ENCODE measurements at places on chromosomes 6 and 20.

DNA sequence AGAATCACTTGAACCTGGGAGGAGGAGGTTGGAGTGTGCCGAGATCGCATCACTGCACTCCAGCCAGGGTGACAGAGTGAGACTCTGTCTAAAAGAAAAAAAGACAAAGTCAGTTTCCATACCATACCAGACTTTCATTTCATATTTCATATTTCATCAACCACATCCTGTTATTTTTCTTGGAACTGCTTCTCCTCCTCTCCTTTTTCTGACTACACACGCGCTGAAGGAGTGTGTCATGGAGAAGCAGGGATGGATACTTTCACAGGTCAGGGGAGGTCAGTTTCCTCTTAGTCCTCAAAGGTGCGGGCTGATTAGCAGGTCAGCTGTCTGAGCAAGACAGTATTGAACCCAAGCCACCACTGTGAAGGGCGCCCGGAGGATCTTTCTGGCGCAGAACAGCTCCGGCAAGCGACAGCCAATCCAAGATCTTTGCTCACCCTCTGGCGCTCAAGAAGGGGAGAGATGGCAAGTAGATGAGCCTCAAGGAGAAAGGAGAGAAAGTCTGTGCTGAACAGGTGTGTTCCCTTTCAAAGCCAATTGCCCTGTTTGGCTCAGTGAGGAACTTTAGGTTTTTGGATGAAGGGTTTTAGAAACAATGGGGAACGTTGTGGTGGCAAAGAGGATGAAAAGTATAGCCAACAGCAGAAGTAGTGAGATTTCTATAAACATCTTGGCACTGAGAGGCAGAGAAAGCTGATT lies 18.9 kb upstream of the SYNJ2 start:
- DNase-seq, result no peak

GRCh38 chr6:64622944-64623343 lies 987.3 kb downstream of the PHF3 start:
- DNase-seq, result no peak

- no peak for DNase-seq
Observed at GRCh38 chr6:97572943-97573342, 289.9 kb upstream of the MMS22L start.

DNA sequence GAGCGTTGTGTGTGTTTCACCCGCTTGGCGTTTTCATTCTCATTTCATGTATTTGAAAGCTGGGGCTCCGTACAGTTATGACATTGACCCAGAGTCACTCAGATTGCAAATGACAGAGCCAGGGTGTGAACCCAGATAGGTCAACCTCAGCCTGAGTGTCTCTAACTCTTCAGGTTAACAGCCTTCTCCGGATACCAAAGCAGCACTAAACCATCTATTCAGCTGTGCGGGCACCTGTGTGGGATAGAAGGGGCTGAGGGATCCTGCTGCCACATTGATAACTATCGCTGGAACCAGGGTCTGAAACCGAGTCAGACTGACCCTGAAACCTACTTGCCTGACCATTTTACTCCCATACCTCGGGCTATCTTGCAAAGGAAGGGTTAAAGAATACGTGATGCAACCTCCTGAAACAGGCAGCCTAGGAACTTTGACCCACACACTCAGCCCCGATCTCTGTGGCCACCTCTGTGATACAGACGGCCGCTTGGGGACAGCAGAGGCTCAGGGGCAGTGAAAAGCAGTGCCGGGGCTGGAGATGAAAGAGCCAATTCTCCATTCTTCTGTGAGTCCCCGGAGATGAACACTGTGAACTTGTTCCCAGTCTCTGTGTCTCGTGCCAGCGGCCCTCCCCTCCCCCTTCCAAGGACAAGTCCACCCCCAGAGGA lies 233.5 kb upstream of the QKI start:
- no peak for DNase-seq

DNA sequence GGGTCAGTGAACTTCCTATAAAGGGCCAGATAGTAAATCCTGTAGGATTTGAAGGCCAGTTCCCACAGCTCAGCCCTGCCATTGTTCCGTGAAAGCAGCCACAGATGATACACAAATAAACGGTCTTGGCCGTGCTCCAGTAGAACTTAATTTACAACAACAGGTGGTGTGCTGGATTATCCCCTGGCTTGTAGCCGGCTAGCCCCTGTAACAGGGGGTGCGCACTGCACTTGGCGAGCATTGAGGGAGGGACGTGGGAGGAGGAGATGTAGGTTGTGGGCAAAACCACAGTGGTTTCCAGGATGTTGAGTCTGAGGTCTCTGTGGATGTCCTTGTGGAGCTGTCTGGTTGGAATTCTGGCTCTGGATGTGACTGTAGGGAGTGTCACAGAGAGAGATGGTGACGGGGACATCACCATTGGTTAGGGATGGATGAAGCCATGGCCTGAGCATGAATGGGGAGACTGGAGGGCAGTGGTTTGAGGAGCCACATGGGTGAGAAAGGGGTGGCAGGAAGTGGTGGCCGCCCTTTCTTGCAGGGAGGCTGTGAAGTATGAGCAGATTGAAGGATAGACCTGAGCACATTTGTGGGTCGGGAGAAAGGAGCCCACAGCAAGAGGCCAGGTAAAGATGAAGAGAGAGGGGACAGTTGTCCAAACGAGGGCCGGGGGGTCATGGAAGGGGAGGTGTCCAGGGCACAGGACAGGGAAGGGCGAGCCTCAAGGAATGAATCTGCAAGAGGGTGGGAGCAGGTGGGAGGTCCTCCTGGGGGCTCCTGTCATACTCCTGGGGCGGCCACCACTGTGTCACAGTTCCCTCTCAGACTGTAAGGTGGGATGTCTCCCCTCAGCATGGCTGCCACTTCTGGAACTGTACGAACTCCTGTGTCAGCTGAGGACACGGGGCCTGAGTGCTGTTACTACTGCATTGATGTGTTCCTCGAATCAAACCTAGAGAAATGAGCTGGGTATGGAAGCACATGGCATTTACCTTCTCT lies 53.6 kb downstream of the CDH26 start:
- no peak for DNase-seq

GRCh38 chr6:108944707-108945680 lies 96.8 kb downstream of the ARMC2 start:
- no peak for DNase-seq

DNA sequence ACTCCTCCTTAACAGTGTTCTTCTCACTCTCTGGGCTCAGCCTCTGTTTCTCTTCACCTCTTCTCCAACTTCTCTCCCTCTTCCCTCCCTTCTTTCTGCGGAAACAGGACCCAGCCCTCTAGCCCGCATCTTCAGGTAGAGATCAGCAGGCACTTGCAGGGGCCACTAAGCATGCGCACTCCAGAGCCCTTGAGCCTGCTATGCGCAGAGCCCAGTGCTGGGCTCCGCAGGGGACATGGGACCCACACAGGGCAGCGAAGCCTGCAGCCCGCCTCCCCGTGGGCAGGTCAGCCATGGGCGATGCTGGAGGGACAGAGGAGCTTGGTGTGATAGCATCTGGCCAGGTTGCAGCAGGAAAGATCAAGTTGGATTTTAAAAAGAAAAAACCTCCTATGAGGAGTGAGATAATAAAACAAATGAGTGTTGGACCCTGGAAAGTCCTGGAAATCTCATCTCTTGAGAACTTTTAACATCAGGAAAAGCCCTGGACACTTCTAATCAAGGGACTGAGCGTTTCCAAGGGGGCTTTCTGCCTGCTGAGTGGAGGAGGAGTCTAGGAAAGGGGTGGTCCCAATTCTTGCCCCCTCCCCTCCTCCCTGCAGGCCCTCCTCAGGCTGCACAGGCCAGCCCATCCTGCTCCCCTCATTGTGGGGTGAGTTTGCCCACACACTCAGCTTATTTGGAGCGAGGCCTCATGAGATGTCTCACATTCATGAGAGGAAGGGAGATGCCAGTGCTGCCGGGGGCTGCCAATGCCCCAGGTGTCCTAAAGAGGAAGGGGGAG lies 71.9 kb downstream of the MDGA1 start:
- no peak for DNase-seq

DNA sequence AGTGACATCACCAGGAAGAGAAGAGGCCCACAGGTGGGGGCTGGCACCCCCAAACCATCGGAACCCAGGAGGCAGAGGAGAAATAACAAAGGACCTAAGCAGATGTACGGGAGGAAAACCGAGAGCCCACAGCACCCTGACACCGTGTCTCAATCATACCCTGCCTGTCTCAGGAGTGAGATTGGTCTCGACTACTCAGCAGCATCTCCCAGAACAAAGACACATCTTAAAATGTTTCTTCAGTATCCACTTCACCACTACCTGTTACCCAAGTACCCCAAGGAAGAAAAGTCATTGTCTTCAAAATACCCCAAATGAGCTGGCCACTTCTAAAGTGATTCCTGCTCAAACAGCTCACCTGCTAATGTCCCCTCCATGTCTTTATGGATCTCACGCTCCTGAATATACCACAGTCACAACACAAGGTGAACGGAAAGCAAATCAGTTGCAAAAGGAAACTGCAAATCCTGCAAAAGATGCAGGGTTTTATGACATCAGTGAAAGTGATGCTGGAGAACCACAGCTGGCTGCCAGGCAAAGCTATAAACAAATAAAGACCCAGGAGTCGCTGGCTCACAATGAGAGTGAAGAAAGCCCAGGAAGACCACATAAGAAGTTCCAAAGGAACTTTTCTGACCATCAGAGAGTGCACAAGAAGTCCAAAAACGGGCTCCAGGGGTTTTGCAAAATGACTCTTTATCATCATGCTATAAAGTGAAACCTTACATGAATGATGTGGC lies 44.1 kb downstream of the PREX1 start:
- DNase-seq, result no peak

DNA sequence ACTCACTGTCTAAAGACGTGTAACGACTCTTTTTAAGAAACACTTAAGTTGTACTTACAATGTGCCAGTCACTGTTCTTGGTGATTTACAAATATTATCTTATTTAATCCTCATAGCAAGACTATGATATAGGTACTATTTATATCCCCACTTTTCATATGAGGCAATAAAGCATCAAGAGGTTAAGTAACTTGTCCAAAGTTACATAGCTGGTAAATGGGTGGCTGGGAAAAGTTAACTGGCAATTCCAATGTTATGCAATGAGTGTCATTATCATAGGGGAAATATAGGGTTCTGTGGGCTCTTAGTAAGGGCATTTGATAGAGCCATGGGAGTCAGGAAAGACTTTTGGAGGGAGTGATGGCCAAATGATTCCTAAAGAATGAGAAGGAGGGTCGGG lies 21.4 kb upstream of the RIPOR2 start:
- no peak for DNase-seq

- DNase-seq, result no peak
Observed at GRCh38 chr6:104956731-104957294, at the start of gene LIN28B. Gene LIN28B (plus strand): TSS chr6:104957107. CDS start chr6:104957251, 144 bp downstream.

DNA sequence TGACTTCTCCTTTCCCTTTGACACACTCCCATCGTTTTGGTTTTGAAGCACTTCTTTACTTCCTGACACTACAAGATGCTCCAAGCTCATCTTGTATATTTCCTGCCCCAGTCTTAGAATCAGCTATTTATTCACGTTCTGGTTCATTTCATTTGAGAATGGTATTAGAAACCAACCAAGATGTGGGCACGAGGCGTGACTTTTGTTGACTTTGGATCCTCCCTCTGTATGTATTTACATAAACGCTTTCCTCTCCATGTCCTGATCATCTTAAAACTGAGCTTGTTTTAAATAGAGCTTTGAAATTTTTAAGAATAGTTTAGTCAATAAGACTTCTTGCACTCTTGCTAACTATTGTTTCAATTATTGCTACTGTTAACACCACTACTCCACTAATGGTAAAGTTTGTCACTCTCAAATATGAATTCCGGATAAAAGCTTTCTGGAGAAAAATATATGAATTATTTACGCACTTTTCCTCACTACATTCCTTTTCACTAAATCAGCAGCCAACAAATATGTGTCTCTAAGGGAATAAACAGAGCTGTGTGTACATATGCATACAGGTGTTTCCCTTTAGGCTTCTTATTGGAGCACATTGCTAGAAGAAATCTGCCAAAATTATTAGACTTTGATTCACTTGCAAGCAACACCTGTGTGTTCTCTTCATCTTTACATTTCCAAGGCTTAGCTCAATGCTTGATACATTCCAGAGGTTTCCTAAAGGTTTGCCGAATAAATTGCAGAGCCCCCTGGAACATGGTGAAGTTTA lies 77.3 kb upstream of the TMEM244 start:
- DNase-seq, result no peak

DNA sequence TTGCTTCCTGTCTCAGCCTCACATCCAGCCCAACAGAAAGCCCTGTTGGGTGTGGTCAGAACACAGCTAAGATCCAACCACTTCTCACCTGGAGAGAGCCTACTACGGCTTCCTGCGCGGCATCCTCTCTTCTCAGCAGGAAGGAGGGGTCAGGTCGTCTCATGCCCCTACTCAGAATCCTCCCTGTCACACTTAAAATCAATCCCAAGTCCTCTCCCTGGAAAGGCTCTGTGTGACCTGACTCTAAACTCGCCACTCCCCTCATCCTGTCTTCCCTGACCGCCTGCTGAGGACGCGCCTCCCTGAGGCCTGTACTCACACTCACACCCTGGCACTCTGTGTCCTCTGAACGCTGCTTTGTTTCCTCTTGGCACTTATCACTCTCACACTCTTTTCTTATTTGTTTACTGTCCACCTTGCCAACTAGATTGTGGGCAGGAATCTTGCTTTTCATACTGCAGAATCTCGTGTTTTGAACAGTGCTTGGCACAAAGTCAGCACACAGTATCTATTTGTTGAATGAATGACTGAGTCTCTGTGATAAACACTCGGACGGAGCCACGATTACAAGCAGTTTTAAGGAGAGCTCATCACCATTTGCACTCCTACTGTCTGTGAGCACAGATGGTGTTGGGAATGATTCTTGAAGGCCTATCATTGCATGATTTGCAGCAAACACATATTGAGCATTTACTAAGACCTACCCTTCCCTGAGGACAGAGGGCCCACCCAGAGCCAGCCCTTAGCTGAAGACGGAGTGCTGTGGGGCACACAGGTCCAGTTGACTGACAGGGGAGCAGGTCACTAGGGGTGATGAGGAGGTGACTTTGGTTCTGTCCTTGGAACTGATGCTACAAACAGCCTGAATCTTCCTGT lies 18.7 kb downstream of the RAB5IF start:
- DNase-seq, result no peak

DNA sequence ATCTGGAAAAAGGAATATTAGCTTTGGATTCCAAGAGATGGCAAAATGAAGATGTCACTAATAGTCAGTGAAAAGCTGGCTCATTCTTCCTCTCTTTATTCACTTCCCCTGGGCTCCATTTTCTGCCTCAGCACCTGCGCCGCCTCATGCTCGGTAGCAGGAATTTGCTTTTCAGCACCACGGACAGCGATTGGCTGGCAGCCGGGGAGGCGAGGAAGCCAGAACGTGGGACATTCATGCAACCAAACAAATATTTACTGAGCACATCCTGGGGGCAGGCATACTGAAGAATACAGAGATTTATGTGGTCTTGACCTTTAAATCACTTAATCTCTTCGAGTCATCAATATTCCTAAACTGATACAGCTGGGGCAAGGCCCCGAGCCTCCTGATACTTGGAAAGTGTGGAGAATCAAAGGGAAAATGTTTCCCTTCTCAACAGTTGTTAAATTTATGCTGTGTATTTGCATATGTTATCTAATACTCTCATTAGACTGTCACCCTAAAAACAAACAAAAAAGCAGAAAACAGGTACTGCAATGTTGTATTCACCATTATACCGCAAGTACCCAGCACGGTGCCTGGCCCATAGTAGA lies 12.1 kb upstream of the PDYN start:
- peak; percentile 58 for DNase-seq
